ENCODE measurements at places on chromosomes 5 and 9.

DNA sequence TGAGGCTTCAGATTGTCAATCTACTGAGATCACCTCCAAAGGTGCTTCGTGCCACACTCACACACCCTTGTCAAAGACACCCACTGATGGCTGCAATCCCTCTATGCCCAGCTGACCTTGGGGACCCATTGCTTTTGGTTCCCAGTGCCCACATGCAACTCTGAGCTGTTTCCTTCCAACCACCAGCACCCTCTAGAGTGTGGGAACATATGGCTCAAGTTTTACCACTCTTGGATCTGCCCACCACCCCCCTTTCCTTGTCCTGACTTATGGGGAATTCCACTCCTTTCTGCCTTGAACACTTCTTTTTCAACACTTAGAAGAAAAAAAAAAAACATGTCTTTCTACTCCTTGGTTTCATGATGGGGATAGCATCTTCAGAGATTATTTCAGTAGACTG is 360.2 kb downstream of the ENC1 start:
- no peak for DNase-seq

GRCh38 chr5:159339460-159339859 is 9.2 kb upstream of the IL12B start:
- DNase-seq, result no peak

DNA sequence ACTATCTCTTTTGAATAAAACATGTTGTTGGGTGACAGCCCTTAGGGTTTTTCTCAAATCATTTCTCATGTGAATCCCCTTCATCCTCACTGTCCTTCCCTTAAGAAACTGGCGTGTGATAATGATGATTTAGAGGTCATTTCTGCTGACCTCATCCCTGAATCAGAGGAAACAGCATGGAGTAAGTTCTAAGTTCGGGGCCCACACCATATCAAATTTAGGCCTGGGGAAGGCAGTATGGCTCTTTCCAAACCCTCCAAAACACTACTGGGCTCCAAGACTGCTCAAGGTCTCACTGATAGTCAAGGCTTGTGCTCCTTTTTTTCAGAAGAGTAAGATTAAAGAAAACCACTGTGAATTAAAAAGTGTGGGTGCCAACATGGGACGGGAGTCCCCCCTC is 872 bp upstream of the SMIM3 start:
- DNase-seq, result no peak

DNA sequence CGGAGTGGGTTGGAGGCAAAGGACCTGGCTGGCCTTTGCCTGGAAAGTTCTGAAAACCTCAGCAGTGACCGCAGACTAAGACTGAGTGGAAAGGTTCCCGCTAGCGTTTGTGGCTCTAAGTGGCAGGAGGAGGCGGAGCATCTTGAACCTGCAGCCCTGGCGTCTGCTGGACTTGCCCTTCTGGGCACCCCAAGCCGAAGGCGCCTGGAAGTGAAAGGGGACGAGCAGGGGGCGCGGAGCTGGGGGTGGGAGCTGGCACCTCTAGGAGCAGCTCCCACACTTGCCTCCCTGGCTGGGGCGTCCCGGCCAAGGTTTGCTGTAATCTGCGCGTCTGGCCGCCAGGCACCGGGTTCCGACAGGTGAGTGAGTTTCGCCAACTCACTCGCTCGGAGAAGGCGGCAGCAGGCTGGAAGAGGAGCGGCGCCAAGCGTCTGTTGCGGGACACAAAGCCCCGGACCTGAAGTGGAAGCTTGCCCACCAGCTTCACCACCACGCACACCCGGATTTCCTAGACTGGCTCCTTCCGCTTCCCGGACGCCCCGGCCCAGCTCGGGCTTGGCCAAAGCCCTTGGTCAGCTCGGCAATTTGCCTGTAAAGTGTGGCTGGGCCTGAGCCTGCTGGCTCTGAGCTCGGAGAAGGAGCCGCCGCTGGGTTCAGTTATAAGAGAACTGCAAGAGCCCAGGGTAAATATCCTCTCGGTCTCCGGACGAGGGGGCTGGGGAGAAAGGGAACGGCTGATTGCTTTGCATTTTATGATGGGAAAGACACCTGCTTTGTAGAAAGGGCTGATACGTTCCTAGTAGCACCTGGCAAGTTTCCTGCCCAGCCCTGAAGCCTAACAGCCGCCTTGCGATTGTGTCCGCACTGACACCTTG is at the start of gene GNA14:
TSS of gene GNA14 (minus strand) at position 89 of the 875 bp plus-strand sequence. CDS start 529 bp downstream, outside the sequence.
- peak; percentile 19 for DNase-seq

- DNase-seq, result no peak
Observed at GRCh38 chr5:51872144-51872543, 488.9 kb downstream of the ISL1 start.

GRCh38 chr5:76443066-76443800 is 40.1 kb downstream of the IQGAP2 start:
- no peak for DNase-seq

GRCh38 chr9:38026021-38026809 is 42.8 kb downstream of the SHB start:
- no peak for DNase-seq

GRCh38 chr9:81656004-81656403 is 33.3 kb downstream of the TLE1 start:
- DNase-seq, result no peak

DNA sequence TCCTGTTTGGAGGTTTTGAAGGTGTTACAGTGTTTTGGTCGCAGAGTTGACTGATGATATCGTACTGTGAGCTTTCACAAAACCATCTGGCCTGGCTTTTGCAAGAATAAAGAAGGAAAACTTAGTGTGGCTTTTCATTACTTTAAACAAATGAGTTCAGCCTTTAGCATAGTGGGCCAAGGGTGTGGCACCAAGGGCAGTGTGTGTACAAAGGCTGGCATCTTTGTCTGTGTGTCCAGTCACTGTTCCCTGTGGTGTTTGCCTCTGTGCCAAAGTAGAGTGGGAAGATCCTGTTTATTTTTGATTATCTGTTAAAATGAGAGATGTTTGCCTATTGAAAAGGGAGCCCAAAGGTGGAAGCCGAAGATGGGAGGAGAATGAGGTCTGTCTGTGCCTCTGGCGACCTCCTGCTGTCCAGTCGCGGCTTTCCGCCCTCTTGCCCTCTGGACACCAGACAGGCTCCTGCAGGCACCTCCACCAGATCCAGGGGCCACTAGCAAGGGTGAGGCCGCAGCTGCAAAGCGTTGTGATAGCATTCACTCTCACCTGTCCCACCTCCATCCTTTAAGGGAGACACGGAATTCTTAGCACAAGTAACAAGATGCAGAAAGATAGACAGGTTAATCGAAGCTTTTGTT is 113.7 kb downstream of the TRIO start:
- no peak for DNase-seq

GRCh38 chr9:90853945-90854344 is 52.3 kb downstream of the SYK start:
- no peak for DNase-seq

GRCh38 chr5:157600252-157600651 is 24.7 kb upstream of the ADAM19 start:
- no peak for DNase-seq

GRCh38 chr9:131613921-131614320 is 68.6 kb downstream of the PRRT1B start:
- DNase-seq, result no peak

GRCh38 chr9:83920469-83920926 is 734 bp downstream of the KIF27 start:
- no peak for DNase-seq

DNA sequence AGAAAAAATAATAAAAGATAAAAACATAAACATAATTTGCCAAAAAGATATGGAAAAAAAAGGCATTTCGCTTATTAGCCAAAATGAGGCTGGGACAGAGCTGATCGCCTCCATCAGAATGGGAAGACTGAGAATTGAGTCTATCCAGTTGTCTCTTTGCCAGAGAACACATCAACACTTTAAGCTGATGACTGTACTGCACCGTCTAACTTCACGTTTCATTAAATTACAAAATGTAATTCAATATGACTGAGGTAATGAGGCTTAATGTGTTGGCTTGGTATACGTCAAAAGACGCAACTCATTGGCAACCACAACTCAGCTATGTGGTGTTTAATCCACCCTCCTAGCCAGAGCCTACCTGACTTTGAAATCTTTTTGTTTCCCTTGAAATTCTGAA is 462.7 kb upstream of the CD180 start:
- no peak for DNase-seq

DNA sequence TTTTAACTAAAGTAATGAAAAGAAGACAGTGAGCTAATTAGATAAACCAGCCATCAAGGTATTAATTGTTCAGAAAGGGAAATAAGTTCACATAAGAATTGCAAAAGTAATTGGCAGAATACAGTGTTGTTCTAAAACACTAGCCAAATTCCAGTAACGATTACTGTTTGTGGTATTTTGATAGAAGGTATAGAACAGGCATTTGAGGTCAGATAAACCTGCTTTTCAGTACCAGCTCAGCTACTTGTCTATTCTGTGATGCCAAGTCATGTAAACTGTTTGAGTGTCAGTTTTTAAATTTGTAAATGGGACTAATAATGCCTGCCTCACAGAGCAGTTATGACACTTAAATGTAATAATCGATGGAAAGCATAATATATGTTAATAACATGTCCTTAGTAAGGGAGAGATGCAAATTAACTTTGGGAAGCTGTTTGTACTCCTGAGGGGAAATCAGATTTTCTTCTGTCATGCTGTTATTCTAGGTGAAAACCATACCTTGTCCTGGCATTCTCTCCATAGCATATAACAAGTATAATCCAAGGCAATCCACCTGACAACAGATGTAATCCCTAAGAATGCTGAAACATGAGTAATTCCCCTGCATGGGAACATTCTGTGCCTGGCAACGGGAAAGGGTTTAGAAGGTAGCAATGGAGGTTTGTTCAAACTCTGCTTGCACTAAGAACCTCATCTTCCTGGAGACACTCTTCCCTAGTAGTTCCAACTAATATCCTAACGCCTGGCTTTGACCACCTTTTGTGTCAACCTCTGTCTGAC is 509.5 kb upstream of the PAPPA start:
- no peak for DNase-seq

DNA sequence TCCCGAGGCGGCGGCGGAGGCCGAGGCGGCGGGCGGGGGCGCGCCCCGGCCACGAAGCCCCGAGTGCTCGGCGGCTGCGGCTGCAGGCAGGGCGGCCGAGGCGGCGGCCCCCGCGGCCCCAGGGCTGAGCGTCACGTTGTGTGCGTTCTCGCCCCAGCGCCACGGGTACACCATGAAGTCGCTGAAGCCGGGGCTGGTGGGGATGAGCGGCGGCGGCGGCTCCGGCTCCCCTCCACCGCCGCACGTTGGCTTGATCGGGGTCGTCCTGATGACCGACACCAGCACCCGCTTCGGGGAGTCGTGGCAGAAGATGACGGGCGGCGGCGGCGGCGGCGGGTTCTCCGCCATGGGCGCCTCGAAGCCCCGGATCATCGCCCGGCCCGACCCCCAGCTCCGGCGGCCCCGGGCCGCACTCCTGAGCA is 498 bp downstream of the ZNF367 start:
- peak; percentile 27 for DNase-seq

DNA sequence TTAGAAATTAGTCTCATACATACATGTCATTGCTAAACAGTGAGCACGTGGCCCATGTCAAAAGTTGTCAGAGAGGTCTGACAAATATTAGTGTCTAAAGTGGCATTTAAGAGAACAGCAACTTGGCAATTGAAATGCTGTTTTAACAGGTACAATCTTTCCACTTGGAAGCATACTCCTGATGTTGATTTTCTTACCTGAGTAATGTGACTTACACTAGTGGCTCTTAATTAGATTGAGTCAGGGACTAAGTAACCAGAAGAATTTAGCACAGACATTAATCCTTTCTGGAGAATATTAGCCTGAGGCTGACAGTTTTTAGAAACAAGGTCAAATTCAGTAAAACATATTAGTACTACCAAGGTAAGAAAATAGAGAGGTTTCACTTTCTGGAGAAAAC is 357.0 kb upstream of the ZNF608 start:
- DNase-seq, result no peak

DNA sequence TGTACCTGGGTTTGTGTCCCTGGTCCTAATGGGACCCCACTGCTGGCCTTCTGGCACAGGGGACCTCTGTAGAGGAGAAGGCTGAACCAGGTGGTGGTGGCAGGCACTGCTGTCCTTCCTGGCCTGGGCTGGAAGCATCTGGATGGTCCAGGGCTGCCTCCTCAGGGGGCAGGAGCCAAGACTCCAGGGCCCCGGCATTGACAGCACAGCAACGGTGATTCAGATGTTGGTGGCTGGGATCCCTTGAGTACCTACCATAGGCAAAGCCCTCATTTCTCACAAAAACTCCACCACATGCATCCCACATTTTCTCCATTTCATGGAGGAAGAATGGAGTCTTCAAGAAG is 15.0 kb downstream of the FGD3 start:
- DNase-seq, result no peak

DNA sequence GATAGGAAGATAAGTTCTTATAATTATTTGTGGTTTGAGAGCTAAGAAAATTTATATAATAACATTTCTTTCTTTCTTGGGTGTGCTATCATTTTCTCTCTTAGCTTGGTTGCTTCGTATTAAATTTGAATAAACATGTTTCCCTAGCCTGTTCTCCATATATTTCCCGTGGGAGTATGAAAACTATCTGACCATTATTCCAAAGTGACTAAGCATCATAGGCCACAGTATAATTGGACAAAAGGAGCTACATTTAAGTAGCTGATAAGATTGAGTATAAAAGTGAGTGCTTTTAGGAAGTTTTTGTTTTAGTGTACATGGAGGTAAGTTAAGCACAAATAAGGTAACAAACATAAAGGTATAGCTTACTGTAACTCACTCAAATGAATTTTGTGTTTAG is 8.4 kb upstream of the OSMR start:
- DNase-seq, result no peak

All from WERI-Rb-1 (cell line).